ENCODE measurements at places on chromosomes 5 and 9.

- peak; percentile 38 for DNase-seq
Measured at GRCh38 chr5:135543485-135544304, 7.9 kb upstream of the NEUROG1 start.

DNA sequence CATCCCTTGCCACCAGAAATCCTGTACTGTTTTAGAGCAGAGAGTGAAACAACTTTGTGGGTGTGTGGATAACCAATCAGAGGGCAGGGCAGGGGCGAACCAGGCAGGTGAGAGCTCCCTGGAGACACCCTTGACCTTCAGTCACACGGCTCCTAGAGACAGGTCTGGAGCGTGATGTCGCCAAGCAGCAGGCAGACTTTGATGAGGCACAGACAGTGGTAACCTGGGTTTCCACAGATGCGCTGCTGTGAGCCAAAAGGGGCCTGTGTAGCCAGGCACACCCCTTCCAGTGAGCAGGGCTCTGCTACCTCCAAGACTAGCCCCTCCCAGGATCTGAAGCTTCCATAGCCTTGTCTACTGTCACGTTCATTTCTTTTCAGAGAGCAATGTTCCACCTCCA lies 317.8 kb upstream of the ADCY2 start:
- DNase-seq: no peak

GRCh38 chr9:115837618-115838017 lies 316.0 kb upstream of the PAPPA start:
- no peak for DNase-seq

- DNase-seq: peak; percentile 43
Measured at GRCh38 chr5:150122158-150122510, 33.5 kb downstream of the PDGFRB start.

DNA sequence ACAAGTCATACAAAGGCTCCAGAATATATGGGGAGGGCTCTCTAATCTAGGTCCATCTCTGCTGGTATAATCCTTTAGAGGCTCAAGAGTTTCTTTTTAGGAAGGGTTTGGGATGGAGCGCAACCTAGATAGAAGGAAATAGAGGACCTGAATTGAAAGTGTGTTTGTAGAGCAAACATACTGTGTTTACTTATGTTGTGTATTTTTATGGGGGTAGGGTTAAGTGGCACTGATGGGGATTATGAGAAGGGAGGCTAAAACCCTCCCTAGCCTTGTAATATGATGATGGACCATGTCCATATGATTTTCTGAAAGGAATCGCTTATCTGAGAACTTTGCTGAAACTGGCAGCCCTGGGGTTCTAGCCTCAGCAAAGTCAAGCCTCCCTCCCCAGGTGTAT lies 4.4 kb upstream of the ELL2 start:
- DNase-seq: no peak

DNA sequence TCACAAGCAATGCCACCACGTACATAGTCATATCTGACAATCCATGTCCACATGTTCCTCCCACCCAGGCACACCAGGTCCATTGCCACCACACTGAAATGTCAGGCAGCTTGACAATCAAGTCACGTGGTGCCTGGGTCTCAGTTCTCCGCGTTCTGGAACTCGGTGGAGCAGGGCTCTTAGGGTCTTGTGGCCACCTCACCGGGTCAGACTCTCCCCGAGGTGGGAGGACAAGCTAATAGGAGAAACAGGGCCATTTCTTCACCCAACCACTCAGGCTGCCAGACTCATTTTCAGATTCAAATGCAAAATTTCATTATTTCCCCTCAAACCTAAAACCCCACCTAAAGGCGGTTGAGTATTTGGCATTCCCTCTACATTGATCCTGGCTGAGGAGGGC lies 200.5 kb upstream of the GAS1 start:
- DNase-seq: no peak

- DNase-seq: no peak
Measured at GRCh38 chr5:45410304-45410995, 285.7 kb downstream of the HCN1 start.

- no peak for DNase-seq
Measured at GRCh38 chr5:136205061-136205702, 12.2 kb upstream of the SMIM32 start.

GRCh38 chr5:61263561-61264272 lies 68.3 kb upstream of the ZSWIM6 start:
- DNase-seq: no peak

DNA sequence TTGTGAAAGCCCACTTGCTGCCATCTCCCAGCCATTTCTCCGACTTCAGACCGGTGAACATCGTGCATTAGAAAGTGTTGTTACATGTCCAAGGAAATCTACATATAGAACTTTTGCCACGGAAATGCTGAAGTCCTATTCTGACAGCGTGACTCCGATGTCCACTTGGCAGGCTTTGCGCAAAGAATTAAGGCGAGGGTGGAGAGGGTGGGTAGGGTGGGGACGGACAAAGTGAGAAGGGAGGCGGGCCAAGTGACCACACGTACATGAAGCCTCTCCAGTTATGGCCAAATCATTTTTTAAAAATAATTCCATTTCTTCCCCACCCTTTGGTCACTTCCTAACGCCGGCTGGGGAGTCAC lies 460 bp upstream of the ACO1 start:
- DNase-seq: no peak

GRCh38 chr9:35859310-35859989 lies 10.8 kb downstream of the OR13J1 start:
- no peak for DNase-seq

GRCh38 chr9:7139886-7140285 lies 382.1 kb downstream of the KDM4C start:
- no peak for DNase-seq

DNA sequence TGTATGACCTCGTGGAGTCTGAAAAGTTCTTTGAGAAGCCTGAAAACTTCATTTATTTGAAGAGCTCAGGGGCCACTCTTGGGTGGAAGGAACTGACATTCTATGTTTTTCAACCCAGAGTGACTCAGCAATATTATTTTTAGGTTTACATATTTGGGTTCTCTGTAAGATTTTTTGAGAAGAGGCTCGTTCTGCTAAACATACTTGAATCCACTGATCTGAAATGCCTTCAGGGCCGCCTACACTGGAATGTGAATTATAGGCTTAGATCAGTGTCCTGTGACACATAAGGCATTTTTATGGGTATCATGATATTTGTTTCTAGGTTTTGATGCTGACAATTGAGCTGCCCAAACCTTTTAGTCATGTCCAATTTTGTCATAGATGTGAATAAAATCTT lies 86.2 kb downstream of the PSAT1 start:
- no peak for DNase-seq

GRCh38 chr9:134751622-134752021 lies 110.0 kb downstream of the COL5A1 start:
- DNase-seq: no peak

DNA sequence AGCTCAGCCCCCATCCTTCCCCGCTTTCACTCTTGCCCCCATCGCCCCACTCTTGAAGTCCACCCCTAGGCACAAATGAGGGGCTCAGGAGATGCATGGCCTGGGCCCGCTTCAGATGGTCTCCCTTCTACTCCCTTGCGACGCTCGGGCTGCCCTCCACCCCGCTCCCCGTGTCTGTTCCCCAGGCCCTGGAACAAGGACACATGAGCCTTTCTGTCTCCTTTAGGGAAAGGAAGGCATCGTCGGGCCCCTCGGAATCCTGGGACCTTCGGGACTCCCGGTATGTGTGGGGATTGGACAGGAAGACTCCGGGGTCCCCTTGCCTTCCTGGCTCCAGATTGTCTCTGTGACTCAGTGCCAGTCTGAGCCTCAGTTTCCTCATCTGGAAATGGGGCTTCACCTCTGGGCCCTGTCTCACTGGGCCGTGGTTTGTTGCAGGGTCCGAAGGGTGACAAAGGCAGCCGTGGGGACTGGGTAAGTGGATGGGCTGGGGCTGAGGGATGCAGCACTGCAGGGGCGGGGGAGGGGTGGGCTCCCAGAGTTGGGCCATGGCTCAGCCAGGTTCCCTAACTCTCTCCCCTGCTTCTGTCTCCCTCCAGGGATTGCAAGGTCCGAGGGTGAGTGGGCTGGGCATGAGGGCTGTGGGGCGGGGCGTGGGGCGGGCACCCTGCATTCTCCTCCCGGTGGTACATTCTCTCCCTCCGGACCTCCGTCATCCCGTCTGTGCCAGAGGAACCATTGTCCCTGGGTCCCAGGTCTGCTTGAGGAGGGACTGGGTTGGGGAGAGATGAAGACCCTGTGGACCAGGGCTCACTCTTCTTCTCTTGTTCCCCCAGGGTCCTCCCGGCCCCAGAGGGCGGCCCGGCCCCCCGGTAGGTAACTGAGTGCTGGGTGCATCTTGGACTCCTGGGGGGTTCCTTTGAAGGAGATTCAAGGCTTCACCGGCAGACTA lies 21.8 kb upstream of the ORM1 start:
- DNase-seq: no peak

GRCh38 chr5:82314964-82315758 lies 37.0 kb upstream of the RPS23 start:
- no peak for DNase-seq

Measured in left ventricle myocardium superior (tissue), 1 donor.